Stimulated activated naive B cell treated with anti-CD40 and anti-IgM and Interleukin-4, amounts not matched to agents 10 μg/mL and 1 μg/mL and 100 μg/mL, for 72 hours (primary cell): ENCODE measurements at places on chromosomes 11 and 22.

DNA sequence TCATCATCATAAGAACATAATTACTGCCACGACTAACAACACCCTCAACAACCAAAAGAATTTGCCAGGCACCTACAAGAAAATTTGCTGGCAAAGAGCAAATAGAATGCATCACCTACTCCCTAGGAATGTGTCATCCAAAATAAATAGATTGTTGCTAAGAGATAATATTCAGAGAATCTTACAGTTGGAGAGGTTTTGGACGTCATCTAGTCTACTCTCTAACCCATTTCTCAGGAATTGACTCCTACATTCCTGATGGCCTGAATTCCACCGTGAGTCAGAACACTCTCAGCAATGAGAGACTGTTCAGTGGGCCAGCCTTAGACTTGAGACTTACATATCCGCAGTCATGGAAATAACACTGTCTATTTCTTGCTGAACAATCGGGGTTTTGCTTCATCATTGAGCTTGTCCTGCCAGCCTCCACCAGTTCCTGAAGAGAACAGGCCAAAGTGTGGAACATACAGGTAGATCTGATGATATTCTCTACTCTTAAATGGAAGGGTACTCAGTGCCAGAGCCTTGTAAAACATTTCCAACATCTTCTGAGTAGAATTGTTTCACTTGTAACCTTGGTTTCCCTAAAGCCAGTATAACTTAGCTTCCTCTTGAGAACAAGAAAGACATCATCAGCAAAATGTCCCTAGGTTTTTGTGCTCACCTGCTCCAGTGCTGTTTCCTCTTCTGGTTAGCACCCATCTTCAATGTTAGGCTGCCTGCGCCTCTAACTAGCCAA, 8.3 kb downstream of the KIRREL3 start:
- DNase-seq, result no peak

DNA sequence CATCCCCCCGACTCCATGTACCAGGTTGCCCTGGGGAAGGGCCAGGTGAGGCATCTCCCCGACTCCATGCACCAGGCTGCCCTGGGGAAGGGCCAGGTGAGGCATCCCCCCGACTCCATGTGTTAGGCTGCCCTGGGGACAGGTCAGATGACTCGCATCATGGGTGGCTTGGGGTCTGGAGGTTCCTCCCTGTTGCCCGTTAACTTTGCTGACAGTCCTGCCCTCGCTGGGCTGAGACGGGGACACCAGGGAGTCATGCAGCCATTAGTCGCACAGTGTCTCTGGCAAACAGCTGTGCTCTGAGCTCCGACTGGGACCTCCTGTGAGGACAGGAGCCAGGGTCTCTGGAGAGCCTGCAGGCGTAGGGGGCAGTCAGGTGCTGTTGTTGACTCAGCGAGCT, 336.1 kb downstream of the TBC1D22A start:
- DNase-seq, result no peak

GRCh38 chr11:78312712-78313111, 104.9 kb downstream of the GAB2 start:
- DNase-seq, result no peak

DNA sequence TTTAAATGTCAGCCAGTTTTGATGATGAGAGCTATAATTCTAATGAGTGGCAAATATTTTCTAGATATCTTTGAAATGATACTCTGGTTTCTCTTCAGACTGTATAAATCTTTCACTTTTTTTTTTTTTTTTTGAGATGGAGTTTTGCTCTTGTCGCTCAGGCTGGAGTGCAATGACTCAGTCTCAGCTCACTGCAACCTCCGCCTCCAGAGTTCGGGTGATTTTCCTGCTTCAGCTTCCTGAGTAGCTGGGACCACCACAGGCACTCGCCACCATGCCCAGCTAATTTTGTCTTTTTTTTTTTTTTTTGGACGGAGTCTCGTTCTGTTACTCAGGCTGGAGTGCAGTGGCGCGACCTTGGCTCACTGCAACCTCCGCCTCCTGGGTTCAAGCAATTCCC, 113.6 kb downstream of the TEAD1 start:
- DNase-seq, result no peak

GRCh38 chr11:93474123-93474522, 69.1 kb downstream of the SMCO4 start:
- DNase-seq, result no peak

DNA sequence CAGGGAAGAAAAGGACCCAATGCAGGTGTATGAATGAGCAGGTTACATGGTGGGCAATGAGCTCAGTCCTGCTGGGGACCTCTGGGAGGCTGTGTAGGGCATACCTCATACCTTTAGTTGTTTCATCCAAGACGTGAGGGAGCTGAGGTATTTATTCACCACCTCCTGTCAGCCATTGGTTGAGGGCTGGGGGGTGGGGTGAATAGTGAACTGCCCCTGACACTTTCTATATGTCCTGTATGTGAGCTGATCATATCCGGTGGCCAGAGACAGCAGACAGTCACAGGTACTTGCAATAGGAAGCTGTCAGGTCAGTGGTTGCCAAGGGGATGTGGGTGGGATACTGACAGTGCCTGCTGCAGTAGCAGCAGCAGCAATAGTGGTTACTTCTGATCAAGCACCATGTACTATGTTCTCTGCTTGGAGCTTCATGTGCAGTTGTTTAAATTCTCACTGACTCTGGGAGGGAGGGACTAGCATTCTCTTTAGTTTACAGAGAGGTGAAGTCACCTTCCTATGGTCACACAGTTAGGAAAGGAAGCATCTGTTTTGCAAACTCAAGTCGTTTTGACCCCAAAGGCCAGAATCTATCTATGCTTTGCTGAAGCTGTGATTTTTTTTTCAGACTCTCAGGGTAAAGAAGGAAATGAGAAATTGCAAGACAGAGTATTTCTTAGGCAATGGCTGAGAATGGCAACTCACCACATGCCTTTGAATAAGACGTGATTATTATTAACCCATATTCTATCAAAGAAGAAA, 54.0 kb downstream of the MIAT start:
- DNase-seq, result no peak

- DNase-seq, result no peak
Observed at GRCh38 chr11:17197431-17197898, 10.3 kb downstream of the PIK3C2A start.

GRCh38 chr11:86161837-86162236, 82.7 kb upstream of the EED start:
- DNase-seq, result no peak

DNA sequence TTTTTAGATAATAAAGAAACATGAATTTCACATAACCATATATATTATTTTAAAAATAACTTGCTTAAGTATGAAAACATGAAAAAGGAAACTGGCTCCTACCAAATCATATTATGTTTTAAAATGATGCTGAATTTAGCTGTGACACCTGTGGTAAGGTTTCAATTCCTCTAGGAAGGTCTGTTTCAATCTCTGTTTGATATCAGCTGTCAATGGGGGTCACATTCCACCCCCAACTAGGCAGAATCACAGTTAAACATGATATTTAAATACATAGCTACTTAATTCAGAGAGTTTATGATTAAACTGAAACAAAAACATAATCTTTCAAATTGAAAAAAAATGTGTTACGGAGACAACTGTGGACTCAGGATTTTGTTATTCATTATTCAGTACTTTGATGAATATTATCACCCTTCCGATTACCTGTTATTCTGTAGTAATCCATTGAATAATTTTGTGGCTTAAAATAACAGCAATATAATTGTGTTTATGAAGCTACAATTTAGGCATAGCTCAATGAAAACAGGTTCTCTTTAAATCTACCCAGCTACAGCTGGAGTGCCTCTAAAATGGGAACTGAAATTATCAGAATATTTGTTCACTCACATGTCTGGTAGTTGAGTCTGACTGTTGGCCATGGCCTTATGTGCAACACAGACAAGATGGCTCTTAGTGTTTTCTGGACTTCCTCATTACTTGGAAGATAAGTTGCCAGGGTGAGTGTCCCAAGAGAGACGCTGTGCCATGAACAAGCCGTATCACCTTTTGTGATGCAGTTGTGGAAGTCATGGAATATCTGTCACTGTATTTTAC, 244.6 kb upstream of the ANO3 start:
- peak; percentile 28 for DNase-seq

- no peak for DNase-seq
Observed at GRCh38 chr11:85756401-85757200, 54.3 kb downstream of the SYTL2 start.

GRCh38 chr11:65297026-65297672, 17.5 kb upstream of the CDC42EP2 start:
- DNase-seq, result no peak

GRCh38 chr22:23033116-23033905, 37.0 kb upstream of the GNAZ start:
- DNase-seq, result no peak

- DNase-seq, result no peak
Observed at GRCh38 chr11:72856551-72857345, 42.5 kb downstream of the ATG16L2 start.
